ENCODE measurements at places on chromosomes 6 and 20.

- no peak for DNase-seq
These were observed 724.2 kb downstream of the CD109 start for GRCh38 chr6:74420221-74420620.

DNA sequence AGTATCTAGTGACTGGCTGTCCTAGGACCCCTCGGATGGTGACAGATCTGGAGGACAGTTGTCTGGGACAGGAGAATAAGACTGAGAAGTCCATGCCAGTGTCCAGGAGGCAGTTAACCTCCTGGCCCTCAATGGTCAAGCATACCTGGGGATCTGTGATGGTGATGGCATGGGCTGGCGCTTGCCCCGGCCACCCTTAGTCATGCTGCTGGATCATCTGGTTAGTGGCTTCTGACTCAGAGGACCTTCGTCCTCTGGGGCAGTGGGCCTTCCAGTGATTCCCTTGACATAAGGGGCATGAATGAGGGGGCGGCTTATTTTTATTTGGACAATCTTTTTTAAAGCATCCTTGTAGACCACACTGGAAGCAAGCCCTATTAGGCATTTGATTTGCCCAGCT, 24.0 kb upstream of the SF3B5 start:
- no peak for DNase-seq

DNA sequence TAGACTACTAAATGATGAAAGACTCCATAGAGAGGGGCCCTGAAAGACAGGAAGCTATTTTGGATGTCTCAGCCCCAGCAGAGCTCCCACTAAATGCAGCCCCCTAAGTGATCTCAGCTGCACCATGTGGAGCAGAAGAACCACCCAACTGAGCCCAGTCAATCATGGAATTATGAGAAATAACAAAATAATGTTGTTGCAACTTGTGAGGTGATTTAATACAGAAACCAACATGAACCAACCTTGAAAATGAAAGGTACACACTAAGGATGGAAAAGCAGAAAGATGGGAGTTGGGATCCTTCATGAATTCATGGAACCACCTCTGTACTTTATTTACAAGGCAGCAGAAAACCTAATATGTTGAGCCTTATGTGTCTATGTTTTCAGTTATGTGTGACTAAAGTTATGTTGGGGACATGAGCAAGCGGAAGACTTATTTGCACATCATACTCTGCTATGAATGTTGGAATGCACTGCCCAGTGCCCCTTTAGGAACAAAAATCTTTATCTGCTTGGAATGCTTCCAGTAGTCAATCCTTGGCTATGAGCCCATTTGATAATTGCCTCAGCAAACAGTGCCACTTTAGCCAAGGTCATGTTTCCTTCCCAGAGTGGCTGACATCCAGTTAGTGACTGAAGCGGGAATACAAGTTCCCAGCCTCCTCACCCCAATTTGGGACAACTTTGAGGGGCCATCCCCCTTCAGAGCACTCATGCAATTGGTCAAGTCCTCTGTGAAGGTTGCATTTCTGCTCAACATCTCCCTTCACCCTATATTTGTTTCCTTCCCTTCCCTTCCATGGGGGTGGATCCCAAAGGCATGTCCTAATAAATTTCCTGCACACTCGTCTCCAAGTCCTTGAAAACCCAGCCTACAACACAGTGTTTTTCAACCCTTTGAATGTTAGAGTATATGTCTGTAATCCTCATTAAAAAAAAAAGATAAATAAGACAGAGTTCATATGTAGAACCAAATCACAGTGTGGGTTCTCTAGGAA, 18.4 kb downstream of the TP53RK start:
- no peak for DNase-seq

DNA sequence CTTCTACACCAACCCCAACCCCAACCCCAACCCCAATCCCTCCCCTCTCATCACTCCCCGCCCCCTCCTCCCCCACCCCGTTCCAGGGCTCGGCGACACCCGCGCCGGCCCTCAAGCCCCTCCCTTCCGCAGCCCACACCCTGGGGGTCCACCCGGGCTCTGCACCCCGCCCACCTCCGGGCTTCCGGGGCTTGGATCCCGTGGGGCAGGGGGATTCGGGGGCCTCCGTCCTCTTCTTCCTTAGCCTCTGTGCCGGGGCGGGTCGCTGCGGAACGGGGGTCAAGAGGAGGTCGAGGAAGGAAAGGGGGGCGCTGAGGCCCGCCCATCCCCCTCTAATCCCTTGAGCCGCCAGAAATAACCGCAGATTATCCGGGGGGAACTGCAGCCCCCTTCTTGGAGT, 690 bp downstream of the TULP1 start:
- DNase-seq: no peak

GRCh38 chr20:38551056-38551626, 29.9 kb upstream of the ADIG start:
- DNase-seq: no peak

DNA sequence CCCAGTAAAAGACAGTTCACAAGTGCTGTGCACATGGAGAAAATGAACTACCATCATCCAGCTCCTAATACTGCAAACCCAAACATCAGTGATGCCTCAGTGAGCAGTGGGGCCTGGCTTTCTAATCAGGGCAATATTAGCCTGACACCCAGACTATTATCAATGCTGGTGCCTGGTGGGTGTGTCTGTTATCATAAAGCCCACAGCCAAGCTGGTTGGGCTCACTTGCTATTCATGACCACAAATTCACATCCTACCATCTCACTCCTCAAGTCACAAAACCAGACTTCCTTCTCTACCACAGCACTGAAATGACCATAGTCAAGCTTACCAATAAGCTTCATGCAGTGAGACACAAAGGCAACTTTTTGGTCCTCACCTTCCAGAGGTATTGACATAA, 180.8 kb upstream of the PLN start:
- DNase-seq: no peak
